ENCODE measurements at places on chromosomes 5 and 9.

GRCh38 chr9:73206851-73207250 is 55.2 kb downstream of the ANXA1 start:
- H3K4me1 ChIP-seq, result no peaks in the 10 kb centered on the region
- DNase-seq, result no peak
- no peaks in the 10 kb centered on the region for H3K36me3 ChIP-seq

GRCh38 chr9:112809906-112810305 is 59.3 kb downstream of the SNX30 start:
- no peaks in the 10 kb centered on the region for H3K36me3 ChIP-seq
- DNase-seq, result no peak
- H3K27ac ChIP-seq, result no peak overlapping the region
- H3K4me3 ChIP-seq, result no peak overlapping the region

- no peak overlapping the region for H3K27ac ChIP-seq
- H3K36me3 ChIP-seq, result no peaks in the 10 kb centered on the region
- H3K4me3 ChIP-seq, result no peak overlapping the region
- no peaks in the 10 kb centered on the region for H3K4me1 ChIP-seq
These were observed 29.2 kb upstream of the GTF2H2C start for GRCh38 chr5:69530561-69531405.

GRCh38 chr9:99027443-99027842 is 77.5 kb upstream of the TGFBR1 start:
- H3K4me1 ChIP-seq, result peaks cover 17% of the 10 kb centered on the region
- no peak overlapping the region for H3K4me3 ChIP-seq
- peaks cover 3% of the 10 kb centered on the region for H3K36me3 ChIP-seq
- no peak overlapping the region for H3K27ac ChIP-seq

- H3K36me3 ChIP-seq, result no peaks in the 10 kb centered on the region
- peaks cover 1% of the 10 kb centered on the region for H3K27me3 ChIP-seq
- DNase-seq, result no peak
These were observed 139.5 kb downstream of the FSTL4 start for GRCh38 chr5:133472829-133473228.

DNA sequence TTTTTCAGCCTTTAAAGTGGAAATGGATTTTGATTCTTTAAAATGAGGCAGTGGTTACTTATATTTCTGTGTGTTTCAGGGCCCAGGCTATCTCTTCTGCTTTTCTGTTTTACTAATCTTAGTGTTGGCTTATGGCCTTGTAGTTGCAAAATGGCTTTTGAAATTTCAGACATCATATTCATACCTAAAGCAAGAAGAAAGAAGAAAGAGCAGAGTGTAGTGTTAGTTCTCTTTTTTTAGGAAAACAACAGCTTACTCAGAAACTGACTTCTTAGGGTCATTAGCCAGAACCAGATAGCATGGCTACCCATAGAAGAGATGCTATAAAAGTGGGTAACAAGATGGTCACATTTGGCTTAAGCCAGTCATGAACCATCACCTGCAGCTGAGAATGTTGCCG is 20.9 kb downstream of the ZBED3 start:
- no peaks in the 10 kb centered on the region for H3K27me3 ChIP-seq
- no peak overlapping the region for H3K4me3 ChIP-seq
- no peak for DNase-seq
- H3K27ac ChIP-seq, result no peak overlapping the region

DNA sequence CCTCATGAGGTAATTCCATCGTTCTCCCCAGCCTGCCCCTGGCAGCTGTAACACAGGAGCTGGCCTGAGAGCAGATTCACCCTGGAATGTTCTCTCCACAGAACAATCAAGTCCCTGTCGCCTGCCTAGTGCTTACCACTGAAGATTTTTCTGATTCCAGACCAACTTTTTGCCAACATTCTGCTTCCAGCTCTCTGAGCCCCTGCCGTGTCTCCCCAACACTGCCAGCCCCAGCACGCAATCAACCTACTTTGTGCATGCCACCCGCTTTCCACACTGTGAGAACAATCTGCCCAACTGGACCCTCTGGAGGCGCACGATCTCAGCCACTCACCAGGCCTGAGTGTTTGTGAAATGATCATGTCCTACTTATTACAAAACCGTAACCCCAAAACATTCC is 62.6 kb downstream of the PSMB7 start:
- H3K4me3 ChIP-seq, result no peak overlapping the region
- H3K36me3 ChIP-seq, result peaks cover 11% of the 10 kb centered on the region
- H3K27ac ChIP-seq, result peak overlapping the region; percentile 33
- H3K4me1 ChIP-seq, result peaks cover 11% of the 10 kb centered on the region
- no peak for DNase-seq

GRCh38 chr5:124474528-124475215 is 271.8 kb downstream of the ZNF608 start:
- H3K27me3 ChIP-seq, result peaks cover 4% of the 10 kb centered on the region
- no peaks in the 10 kb centered on the region for H3K4me1 ChIP-seq
- no peak for DNase-seq
- no peak overlapping the region for H3K27ac ChIP-seq
- no peak overlapping the region for H3K4me3 ChIP-seq

GRCh38 chr5:137392261-137392660 is 106.9 kb downstream of the SPOCK1 start:
- H3K4me1 ChIP-seq, result no peaks in the 10 kb centered on the region
- peaks cover 7% of the 10 kb centered on the region for H3K27me3 ChIP-seq
- no peaks in the 10 kb centered on the region for H3K36me3 ChIP-seq
- H3K27ac ChIP-seq, result no peak overlapping the region
- DNase-seq, result no peak
- H3K4me3 ChIP-seq, result no peak overlapping the region

- H3K27ac ChIP-seq, result peak overlapping the region; percentile 3
- no peaks in the 10 kb centered on the region for H3K36me3 ChIP-seq
- peaks cover 5% of the 10 kb centered on the region for H3K27me3 ChIP-seq
- no peak overlapping the region for H3K4me3 ChIP-seq
- peaks cover 13% of the 10 kb centered on the region for H3K4me1 ChIP-seq
These were observed 4.7 kb upstream of the ISCA1 start for GRCh38 chr9:86287013-86287412.

DNA sequence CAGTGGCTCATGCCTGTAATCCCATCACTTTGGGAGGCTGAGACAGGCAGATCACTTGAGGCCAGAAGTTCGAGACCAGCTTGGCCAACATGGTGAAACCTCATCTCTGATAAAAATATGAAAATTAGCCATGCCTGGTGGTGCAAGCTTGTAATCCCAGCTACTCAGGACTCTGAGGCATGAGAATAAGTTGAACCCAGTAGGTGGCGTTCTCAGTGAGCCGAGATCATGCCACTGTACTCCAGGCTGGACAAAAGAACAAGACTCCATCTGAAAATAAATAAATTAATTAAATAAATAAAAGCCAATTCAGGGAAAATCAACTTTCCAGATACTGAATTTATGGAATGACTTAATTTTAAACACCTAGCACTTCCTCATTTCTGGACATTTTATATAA is 1722.1 kb downstream of the MAT2B start:
- DNase-seq, result no peak
- H3K4me1 ChIP-seq, result no peaks in the 10 kb centered on the region
- no peak overlapping the region for H3K27ac ChIP-seq
- H3K4me3 ChIP-seq, result no peak overlapping the region
- no peaks in the 10 kb centered on the region for H3K27me3 ChIP-seq
- no peaks in the 10 kb centered on the region for H3K36me3 ChIP-seq

GRCh38 chr5:124906339-124907097 is 160.1 kb upstream of the ZNF608 start:
- H3K4me1 ChIP-seq, result peaks cover 24% of the 10 kb centered on the region
- no peaks in the 10 kb centered on the region for H3K27me3 ChIP-seq
- DNase-seq, result no peak
- H3K36me3 ChIP-seq, result no peaks in the 10 kb centered on the region

DNA sequence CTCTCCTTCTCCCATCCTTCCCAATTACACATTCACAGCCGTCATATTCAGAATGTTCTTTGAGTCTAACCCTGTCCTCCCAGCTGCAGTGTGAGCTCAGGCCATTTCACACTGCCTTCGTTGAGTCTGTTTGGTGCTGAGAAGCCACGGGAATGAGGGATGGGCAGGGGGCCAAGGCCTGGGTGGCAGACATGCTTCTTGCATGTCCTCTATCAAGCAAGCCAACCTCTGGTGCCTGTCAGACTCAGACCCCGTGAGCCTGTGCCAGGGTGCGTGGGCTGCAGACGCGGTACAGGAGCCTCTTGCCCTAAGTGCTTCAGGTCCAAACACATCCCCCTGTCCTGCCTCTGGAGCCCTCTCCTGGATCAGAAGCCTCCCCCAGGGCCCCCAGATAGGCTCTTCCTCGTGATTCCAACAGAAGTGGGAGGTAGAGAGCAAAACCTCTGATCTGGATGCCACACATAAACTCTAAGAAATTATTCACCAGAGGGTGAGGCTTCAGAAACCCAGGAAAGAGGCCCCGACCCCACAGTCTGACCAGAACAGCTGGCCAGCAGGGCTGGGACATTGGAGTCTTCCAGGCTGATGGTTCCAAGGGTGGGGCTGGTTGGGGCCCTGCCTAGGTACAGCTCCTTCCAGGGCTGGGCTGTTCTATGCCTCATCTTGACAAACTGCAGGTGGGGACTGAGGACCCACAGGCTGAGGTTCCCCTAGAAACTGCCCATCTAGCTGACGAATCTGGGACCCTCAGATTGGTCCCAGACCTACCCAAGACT is 46.7 kb upstream of the CDKN2AIPNL start:
- no peak for DNase-seq
- no peaks in the 10 kb centered on the region for H3K36me3 ChIP-seq

- H3K27ac ChIP-seq, result no peak overlapping the region
- no peaks in the 10 kb centered on the region for H3K36me3 ChIP-seq
- no peaks in the 10 kb centered on the region for H3K27me3 ChIP-seq
- no peaks in the 10 kb centered on the region for H3K4me1 ChIP-seq
These were observed 285.2 kb downstream of the CDH12 start for GRCh38 chr5:22567983-22568382.

- H3K4me1 ChIP-seq, result no peaks in the 10 kb centered on the region
- no peaks in the 10 kb centered on the region for H3K36me3 ChIP-seq
- no peak for DNase-seq
- H3K27me3 ChIP-seq, result peaks cover 6% of the 10 kb centered on the region
These were observed 245.3 kb downstream of the SH3GL2 start for GRCh38 chr9:17824191-17824590.

DNA sequence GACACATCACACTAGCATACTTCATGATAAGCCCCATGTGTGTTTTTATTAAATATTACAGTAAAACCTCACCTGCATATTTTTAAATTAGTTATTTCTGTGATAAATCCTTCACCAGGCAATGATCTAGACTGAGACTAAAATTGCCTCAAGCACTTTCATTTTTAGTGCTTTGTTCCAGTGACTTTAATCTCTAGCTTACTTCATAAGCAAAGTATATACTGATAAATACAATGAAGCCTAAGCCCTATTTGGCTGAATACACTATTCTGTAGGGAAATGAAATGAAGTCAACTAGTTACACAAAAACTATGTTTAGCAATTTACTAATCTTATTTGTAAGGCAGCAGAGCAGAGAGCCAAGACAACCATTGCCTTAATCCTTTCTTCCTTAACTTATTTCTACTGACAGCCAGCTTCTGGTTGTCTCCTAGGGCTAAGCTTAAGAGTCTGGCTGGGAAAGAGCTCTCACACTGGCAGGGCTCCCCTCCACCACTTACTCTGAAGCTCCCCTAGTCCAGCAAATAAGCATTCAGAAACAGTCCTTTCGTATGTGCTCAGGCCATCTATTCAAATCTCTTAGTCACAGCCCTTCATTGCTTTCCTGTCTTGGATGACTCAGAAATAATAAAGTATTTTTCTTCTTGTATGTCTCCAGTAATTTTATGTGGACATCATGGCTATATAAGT is 31.4 kb upstream of the MTAP start:
- no peaks in the 10 kb centered on the region for H3K4me1 ChIP-seq
- no peak overlapping the region for H3K4me3 ChIP-seq
- DNase-seq, result no peak
- H3K27ac ChIP-seq, result no peak overlapping the region
- H3K27me3 ChIP-seq, result peaks cover 2% of the 10 kb centered on the region
- no peaks in the 10 kb centered on the region for H3K36me3 ChIP-seq

DNA sequence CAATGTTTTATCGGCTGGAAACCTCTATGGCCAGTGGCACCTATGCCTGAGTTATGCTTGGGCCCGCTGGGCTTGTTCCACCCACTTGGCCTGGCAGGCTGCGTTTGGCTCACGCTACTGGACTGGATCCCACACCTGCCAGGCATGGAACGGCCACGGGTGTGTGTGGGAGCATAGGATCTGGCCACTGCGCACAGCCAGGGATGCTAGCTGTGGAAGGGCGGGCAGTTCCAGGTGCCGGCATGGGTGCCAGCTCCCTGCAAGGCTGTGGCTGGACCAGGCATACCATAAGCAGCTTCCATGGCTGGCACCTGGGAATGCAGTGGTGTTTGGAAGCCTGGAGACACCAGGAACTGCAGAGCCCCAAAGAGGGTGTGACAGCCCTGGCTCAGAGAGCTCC is 1063.9 kb upstream of the ACO1 start:
- no peaks in the 10 kb centered on the region for H3K27me3 ChIP-seq
- H3K4me3 ChIP-seq, result no peak overlapping the region
- DNase-seq, result no peak
- peaks cover 24% of the 10 kb centered on the region for H3K4me1 ChIP-seq

DNA sequence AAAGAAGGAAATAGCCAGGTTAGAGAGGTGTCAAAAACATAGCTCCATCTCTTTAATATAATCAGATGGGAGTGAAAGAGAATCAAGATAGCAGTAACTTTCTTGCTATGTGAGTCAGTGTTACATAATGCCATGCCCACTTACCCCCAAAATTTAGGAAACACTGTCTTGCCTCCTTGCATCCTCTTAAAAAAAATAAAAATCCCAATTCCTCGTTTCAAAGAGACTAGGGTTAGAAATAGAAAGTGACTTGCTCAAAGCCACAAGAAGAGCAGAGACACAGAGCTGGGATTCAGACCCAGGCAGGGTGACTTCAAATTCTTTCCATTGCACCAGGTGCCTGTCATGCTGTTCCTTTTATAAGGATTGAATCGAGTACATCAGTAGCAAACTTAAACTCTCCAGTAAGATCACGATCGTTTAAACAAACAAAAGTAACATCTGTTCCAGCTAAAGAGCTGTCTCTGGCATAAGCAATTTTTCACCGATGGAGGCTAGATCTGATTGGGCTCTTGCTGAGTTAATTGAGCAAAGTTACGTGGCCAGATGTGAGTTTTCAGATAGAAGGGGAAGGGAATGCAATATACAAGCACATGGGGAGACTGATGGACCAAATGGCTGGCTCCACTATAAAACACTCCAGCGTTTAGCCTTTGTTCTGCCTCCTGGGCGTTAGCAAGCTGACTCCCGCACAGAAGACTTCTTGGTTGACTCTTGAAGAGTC is 176.9 kb downstream of the PALM2AKAP2 start:
- H3K4me3 ChIP-seq, result no peak overlapping the region
- H3K27ac ChIP-seq, result no peak overlapping the region
- peaks cover 4% of the 10 kb centered on the region for H3K27me3 ChIP-seq
- DNase-seq, result no peak
- no peaks in the 10 kb centered on the region for H3K36me3 ChIP-seq

Data from immature natural killer cell (primary cell).